ENCODE measurements at places on chromosomes 11 and 22.

- DNase-seq = peak; percentile 21
Measured at GRCh38 chr22:35629406-35630216, 12.5 kb upstream of the MB start.

DNA sequence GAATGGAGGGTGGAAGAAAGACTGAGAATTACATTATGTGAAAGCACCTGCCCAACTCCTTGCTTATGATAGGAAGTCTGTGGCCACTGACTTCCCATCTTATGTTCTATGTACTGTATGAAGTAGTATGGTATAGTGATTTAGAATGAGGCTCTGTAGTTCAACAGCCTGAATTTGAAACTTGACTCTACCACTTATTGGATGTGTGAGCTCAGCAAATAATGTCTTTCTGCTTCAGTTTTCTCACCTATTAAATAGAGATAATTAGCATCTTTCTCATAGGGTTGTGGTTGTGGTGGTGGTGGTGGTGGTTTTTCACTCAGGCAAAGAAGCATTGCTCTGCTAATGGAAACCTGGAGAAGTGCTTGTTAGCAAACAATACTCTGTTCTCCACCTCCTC, 121.6 kb downstream of the PAX6 start:
- DNase-seq = no peak

GRCh38 chr22:24325105-24325757, 54.6 kb downstream of the SPECC1L start:
- no peak for DNase-seq

DNA sequence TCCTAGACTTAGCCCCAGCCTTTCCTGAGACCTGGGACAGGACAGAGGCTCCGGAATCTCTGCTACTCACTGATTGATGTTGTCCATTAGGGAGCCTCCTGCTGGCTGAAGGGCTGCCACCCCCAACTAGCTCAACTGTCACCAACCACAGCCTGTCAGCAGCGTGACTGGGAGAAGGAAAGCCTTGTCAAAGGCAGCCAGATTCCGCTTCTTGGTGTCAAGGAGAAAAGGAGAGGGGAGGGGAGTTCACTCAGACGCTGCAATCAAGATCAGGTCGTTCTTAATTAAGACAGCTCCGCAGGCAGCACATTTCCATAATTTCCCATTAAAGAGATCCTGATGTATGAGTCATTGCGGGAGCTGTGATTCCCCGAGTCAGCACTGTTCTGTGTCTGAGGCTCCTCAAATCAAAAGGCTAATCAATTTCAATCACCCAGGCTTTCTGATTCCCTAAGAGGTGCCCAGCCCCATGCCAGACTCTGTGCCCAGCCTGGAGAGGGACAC, 152.8 kb upstream of the ZBED5 start:
- no peak for DNase-seq

DNA sequence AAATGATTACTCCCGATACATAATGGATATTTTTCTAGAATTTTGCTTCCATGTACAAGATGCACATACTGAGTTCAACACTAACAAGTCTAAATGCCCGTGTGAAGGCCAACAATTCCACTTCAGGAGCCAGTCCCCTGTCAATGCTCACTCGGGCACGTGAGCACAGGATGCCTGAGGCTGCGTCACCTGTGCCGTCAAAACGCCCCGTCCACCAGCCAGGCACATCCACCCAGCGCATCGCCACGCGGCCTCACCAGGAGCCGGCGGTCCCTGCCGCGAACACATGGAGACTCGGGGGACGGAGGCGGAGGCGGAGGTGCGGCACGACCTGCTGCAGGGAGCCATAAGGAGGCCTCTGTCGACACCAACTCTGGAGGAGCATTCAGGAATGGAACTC, 9.8 kb downstream of the TOLLIP start:
- DNase-seq = no peak

GRCh38 chr11:5603326-5603725, 6.9 kb downstream of the TRIM6 start:
- DNase-seq = no peak

DNA sequence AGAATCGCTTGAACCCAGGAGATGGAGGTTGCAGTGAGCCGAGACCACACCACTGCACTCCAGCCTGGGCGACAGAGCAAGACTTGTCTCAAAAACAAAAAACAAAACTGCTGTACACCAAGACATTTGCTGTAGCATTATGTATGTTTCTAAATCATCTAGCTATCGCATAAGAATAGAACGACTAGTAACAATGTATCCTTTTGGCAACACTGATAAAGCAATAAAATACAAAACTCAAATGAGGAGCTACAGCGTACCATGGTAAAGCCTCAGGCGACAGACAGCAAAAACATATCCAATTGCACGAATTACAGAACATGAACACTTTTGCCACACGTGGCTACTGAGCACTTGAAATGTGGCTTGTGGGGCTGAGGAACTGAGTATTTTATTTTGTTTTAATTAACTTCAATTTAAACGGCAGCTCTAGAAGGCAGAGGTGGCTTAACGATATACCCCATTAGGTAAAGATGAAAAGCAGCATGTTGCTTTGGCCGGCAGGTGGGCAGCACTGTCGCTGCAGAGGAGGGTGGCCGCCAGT, 2.3 kb downstream of the TUBGCP6 start:
- no peak for DNase-seq

Data from stimulated activated CD4-positive, alpha-beta T cell treated with anti-CD3 and anti-CD28 coated beads, Interleukin-12 subunit alpha, Interleukin-12 subunit beta, amount 100 ng/mL, for 4 hours (primary cell).